ENCODE measurements at places on chromosomes 6 and 20. TPM values are rescaled to one million over a fixed set of nuclear protein-coding genes. Genes with fewer than 3 reads are reported as not detected.

DNA sequence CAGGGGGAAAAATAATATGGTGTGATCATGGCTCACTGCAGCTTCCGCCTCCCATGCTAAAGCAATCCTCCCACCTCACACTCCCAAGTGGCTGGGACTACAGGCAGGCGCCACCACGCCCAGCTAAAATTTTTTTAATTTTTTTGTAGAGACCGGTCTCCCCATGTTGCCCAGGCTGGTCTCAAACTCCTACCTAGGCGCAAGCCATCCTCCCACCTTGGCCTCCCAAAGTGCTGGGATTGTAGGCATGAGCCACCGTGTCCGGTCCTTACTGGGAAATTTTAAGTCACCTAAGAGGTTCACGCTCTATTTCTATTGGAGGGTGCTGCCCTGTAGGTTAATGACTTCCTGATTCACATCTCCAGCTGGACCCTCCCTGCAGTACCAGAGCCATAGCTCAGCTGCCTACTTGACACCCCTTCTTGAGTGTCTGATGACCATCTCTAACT lies 626 bp upstream of the CDK5RAP1 start:
- H3K36me3 ChIP-seq, result no peaks in the 10 kb centered on the region
- peak overlapping the region; percentile 61 for H3K27ac ChIP-seq
- DNase-seq, result no peak
- H3K4me3 ChIP-seq, result peak overlapping the region; percentile 71
- H3K27me3 ChIP-seq, result no peaks in the 10 kb centered on the region

The ARHGAP18 gene
- total RNA-seq, result 18.2 TPM

GRCh38 chr20:64101731-64102621 lies 5.4 kb downstream of the NPBWR2 start:
- H3K4me3 ChIP-seq, result no peak overlapping the region
- no peaks in the 10 kb centered on the region for H3K36me3 ChIP-seq
- DNase-seq, result no peak
- H3K27ac ChIP-seq, result no peak overlapping the region
- H3K27me3 ChIP-seq, result peaks cover 4% of the 10 kb centered on the region

The CBLN4 gene
- not detected for total RNA-seq

GRCh38 chr6:2102316-2102883 lies 143.0 kb downstream of the GMDS start:
- H3K4me3 ChIP-seq, result no peak overlapping the region
- no peak overlapping the region for H3K27ac ChIP-seq
- H3K4me1 ChIP-seq, result no peaks in the 10 kb centered on the region
- no peaks in the 10 kb centered on the region for H3K27me3 ChIP-seq

The CLPSL2 gene
- total RNA-seq, result not detected

The MCHR2 gene
- not detected for total RNA-seq

The CASS4 gene
- total RNA-seq, result 6.7 TPM

GRCh38 chr20:48238781-48239180 lies 453.5 kb upstream of the SULF2 start:
- H3K4me3 ChIP-seq, result no peak overlapping the region
- no peaks in the 10 kb centered on the region for H3K4me1 ChIP-seq
- no peaks in the 10 kb centered on the region for H3K27me3 ChIP-seq
- peak overlapping the region; percentile 61 for H3K27ac ChIP-seq
- DNase-seq, result no peak

DNA sequence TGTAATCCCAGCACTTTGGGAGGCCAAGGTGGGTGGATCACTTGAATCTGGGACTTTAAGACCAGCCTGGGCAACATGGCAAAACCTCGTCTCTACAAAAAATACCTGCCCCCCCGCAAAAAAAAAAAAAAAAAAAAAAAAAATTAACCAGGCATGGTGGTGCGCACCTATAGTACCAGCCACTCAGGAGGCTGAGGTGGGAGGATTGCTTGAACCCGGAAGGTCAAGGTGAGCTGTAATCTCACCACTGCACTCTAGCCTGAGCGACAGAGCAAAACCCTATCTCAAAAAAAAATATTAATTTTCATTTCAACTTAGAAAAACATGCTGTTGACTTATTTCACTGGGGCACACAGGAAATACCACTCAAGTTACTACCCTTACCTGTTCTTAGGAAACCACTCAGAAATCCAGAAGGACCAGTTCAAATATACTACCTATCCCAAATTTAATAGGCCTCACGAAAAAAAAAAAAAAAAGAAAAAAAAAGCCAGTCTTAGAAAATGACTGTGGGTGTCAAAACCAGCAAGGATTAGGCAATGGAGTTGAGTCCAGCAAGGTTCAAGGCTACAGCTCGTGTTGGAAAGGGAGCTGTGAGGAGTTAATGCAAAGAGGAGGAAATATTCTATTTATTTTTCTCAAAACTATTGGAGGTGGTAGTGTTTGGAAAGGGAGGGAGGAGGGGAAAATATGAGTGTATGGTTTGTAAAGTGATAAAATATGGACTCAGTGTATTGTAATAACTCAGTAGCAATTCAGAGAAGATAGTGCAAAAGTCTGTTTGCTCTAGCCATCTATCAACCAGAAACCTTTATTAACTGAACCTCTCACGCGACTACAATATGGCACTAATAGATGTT lies 33.9 kb upstream of the PIM1 start:
- no peak overlapping the region for H3K4me3 ChIP-seq
- H3K4me1 ChIP-seq, result peaks cover 3% of the 10 kb centered on the region
- no peaks in the 10 kb centered on the region for H3K27me3 ChIP-seq
- H3K36me3 ChIP-seq, result no peaks in the 10 kb centered on the region
- DNase-seq, result no peak
- H3K27ac ChIP-seq, result peak overlapping the region; percentile 91

GRCh38 chr6:27651371-27651732 lies 178.4 kb upstream of the ZNF184 start:
- no peak overlapping the region for H3K4me3 ChIP-seq
- H3K27me3 ChIP-seq, result peaks cover 6% of the 10 kb centered on the region
- no peaks in the 10 kb centered on the region for H3K4me1 ChIP-seq
- no peak for DNase-seq
- no peaks in the 10 kb centered on the region for H3K36me3 ChIP-seq

The GPX5 gene
- not detected for total RNA-seq

DNA sequence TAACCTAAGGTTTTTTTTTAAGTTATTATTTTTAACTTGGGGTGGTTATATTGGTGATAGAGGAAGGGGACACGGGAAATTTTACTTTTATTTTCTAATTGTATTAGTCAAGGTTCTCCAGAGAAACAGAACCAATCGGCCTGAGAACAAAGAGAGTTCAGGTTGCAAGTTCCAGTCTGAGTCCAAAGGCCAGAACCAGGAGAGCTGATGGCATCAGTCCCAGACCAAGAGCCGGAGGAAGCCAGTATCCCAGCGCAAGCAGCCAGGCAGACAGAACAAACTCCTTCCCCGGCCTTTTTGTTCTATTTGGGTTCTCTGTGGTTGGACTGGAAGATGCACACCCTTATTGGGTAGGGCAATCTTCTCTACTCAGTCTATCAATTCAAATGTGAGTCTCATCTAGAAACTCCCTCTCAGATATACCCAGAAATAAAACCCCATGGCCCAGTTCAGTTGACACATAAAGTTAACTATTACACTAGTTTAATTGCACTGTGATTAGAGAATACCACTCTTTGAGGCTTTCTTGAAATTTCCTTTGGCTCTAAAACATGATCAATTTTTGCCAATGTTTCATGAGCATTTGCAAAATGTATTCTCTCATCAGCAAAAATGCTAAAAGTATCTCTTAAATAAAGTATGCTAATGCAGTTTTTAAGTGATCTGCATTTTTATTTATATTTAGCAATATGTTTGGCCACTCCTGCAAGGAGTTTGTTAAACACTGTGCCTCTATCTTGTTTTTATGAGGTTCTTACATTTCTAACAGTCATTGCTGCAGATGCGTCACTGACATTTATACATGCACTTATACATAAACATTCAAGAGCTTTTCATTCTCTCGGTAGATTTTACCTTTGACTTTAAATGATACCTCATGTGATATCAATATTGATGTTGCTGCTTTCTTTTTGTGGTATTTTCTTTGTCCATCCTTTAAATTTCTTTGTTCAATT lies 103.2 kb upstream of the SSTR4 start:
- H3K27me3 ChIP-seq, result no peaks in the 10 kb centered on the region
- no peak for DNase-seq
- H3K27ac ChIP-seq, result no peak overlapping the region
- H3K36me3 ChIP-seq, result no peaks in the 10 kb centered on the region

The MEI4 gene
- total RNA-seq, result not detected

DNA sequence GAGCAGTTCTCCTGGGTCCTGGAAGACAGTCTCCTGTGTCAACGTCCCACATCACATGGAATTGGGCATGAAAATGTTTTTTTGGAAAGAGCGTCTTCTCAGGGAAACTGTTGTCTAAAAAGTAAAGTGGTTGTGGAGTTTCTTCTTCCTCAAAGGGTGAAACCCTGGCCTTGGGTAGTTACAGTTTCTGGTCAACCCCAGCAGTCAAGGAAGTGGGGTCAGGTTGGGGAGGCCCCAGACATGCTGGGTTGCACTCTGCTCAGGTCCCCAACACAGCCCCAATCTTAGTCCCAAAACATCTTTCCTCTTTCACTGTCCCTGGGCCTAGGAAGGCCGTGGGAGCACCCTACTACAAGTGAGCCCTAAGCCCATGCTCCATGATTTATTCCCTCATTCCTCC lies 996 bp upstream of the NFKBIE start:
- no peak for DNase-seq
- H3K27me3 ChIP-seq, result peaks cover 1% of the 10 kb centered on the region
- H3K4me1 ChIP-seq, result peaks cover 30% of the 10 kb centered on the region
- H3K4me3 ChIP-seq, result no peak overlapping the region

DNA sequence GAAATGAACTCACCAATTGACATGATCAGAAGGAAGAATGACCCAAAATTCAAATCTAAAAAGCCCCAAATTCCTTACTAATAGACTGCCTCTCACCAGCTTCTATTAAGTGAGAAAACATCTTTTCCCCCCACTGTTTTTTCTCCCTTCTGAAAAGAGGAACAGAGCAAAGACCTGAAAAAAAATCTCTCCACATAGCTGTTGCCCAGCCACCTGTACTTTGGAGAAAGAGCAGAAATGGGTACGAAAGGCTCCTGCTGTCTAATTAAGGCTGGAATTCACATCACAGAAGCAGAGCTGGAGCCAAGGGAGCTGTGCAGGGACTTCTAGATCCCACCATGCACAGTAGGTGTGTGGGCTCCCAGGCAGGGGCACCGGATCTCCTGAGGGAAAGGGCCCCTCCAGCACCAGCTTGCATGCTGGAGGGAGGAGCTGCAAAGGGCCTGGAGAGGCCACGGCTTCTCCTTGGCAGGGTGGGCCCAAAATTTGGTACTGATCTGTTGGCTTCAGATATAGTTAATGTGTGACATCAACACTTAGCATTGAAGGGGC lies 73.2 kb upstream of the DUSP22 start:
- no peaks in the 10 kb centered on the region for H3K36me3 ChIP-seq
- DNase-seq, result no peak
- H3K27ac ChIP-seq, result no peak overlapping the region
- H3K27me3 ChIP-seq, result no peaks in the 10 kb centered on the region
- no peak overlapping the region for H3K4me3 ChIP-seq
- H3K4me1 ChIP-seq, result no peaks in the 10 kb centered on the region

DNA sequence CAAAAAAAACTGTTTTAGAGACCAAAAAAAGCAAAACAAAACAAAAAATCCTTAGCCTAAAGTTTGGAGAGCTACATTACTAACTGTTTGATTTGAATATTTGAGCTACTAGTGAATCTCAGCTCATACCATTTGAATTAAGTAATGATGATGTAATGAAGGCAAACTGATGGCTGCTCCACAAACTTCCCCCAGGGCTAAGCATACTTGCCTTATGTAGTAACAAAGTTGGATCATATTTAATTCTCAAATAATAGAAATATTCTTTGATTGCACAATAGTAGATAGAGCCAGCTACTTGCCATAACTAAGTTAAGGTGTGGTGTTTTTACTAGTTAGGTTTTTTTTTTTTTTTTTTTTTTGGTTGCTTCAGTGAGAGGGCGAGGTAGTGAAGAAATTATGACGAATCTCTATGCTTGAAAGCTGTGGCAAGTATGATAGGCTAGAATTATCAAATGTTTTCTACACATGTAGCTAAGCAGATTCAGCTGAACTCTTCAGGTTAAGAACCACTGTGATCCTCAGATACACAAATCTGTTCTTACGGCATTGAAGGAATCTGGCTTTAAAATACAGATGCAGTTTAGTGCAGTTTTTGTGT lies 2.9 kb downstream of the RAB32 start:
- DNase-seq, result peak; percentile 39
- no peaks in the 10 kb centered on the region for H3K36me3 ChIP-seq
- peak overlapping the region; percentile 94 for H3K27ac ChIP-seq
- H3K27me3 ChIP-seq, result no peaks in the 10 kb centered on the region
- H3K4me1 ChIP-seq, result no peaks in the 10 kb centered on the region
- peak overlapping the region; percentile 84 for H3K4me3 ChIP-seq

DNA sequence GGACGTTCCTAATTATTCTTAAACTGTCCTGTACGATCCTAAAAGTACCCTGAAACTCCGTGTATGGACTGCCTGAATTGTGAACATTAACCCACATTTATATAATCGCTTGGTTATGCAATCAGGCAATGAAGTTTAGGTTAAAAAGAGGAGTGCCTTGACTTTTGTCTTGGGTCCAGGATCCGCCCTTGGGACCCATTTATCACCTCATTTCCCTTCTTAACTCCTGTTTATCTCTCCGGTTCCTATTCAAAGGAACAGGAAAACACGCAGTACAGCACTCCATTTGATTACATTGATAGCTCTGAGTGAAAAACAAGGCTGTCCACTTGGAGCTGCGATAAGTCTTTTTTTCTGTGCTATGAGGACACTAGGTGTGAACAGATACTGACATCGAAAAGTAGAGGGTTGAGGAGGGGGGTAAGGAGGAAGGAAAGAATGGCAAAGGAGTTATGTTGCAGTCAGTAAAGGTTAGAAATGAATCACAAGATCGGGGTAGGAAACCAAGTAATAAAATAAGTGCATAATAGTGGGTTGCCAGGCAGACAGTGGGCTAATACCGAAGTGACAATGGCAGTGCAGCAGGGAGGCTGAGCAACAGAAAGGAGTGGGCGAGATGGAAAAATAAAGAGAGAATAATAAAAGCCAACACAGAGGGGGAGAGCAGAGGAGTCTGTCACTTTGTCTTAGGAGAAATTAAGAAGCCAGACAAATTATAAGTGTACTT lies 15.9 kb upstream of the PCK1 start:
- H3K4me1 ChIP-seq, result no peaks in the 10 kb centered on the region
- H3K4me3 ChIP-seq, result no peak overlapping the region
- no peaks in the 10 kb centered on the region for H3K27me3 ChIP-seq
- no peaks in the 10 kb centered on the region for H3K36me3 ChIP-seq
- H3K27ac ChIP-seq, result peak overlapping the region; percentile 17
- no peak for DNase-seq

- H3K27me3 ChIP-seq, result no peaks in the 10 kb centered on the region
- DNase-seq, result no peak
- H3K36me3 ChIP-seq, result no peaks in the 10 kb centered on the region
- no peak overlapping the region for H3K4me3 ChIP-seq
- no peak overlapping the region for H3K27ac ChIP-seq
Observed at GRCh38 chr6:119483908-119484307, 134.3 kb upstream of the MAN1A1 start.

DNA sequence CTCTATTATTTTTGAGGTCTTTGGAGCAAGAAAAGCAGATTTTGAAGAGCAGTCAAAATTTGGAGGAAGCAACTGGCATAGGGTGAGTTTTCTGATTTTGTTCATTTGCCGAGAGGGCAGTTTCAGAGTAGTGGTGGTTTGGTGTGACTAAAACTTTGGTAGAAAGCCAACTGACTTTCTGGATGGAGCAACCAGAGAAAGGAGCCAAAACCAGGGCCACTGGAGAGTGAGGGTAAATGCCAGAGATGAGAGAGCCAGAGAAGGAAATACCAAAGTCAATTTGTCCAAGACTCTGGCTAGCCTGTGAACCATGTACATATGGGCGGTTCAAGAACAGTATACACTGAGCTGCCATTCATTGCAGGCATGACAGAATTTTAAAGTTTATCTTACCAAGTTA lies 40.5 kb upstream of the ZBTB24 start:
- H3K27ac ChIP-seq, result no peak overlapping the region
- H3K36me3 ChIP-seq, result no peaks in the 10 kb centered on the region
- H3K4me1 ChIP-seq, result no peaks in the 10 kb centered on the region
- H3K4me3 ChIP-seq, result no peak overlapping the region
- no peak for DNase-seq
